ENCODE measurements at places on chromosomes 3 and 15.

DNA sequence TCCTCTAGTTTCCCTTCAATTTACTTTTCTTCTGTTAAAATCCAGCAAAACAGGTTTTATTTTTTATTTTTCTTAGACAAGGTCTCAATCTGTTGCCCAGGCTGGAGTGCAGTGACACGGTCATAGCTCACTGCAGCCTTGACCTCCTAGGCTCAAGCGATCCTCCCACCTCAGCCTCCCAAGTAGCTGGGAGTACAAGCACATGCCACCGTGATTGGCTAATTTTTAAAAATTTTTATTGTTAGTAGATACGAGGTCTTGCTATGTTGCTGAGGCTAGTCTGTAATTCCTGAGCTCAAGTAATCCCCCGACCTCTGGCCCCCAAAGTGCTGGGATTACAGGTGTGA, 41.6 kb downstream of the ILDR1 start:
- DNase-seq, result no peak

GRCh38 chr3:60742606-60743145, 508.6 kb downstream of the FHIT start:
- no peak for DNase-seq

- DNase-seq, result no peak
These were observed 157.8 kb downstream of the PDCD6IP start for GRCh38 chr3:33956206-33956605.

DNA sequence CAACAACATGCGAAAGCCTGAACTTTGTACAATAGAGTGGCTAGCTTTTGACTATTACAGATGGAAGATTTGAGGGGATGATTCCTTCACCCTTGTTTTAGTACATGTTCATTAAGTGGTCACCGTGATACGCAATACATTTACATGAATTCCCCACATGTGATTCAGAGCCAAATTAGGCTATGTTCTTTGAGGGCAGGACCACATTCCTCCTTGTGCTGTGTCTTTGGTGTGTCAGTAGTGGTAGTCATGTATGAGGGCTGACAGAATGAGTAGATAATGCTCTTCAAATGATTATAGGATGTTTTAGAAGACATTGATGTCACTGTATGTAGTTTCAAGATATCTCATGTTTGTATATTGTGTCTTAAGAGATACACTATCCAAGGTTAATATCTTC, 12.1 kb downstream of the PTPRG start:
- no peak for DNase-seq

GRCh38 chr15:77856705-77857346, 220.7 kb downstream of the TBC1D2B start:
- DNase-seq, result no peak
